HT1080 (cell line): ENCODE measurements at places on chromosomes 4 and X. TPM values are rescaled to one million over a fixed set of nuclear protein-coding genes. Genes with fewer than 3 reads are reported as not detected.

Gene DMP1
- total RNA-seq: not detected in 2 replicates

Gene CD38
- total RNA-seq: 0.06 and 0.23 TPM in 2 replicates

Gene GPR82
- total RNA-seq: not detected in 2 replicates

Gene RADX
- 4.2 and 5.9 TPM in 2 replicates for total RNA-seq

Gene GDPD2
- total RNA-seq: 0.11 TPM in 1 of 2 replicates, not detected in the other

Gene HSFX2
- not detected in 2 replicates for total RNA-seq
